Posterior vena cava (tissue), 2 donors: ENCODE measurements at places on chromosomes 12 and 14. TPM values are rescaled to one million over a fixed set of nuclear protein-coding genes. Genes with fewer than 3 reads are reported as not detected.
A peak's percentile ranks its signal among the peaks of the same experiment; 100 is the strongest.

DNA sequence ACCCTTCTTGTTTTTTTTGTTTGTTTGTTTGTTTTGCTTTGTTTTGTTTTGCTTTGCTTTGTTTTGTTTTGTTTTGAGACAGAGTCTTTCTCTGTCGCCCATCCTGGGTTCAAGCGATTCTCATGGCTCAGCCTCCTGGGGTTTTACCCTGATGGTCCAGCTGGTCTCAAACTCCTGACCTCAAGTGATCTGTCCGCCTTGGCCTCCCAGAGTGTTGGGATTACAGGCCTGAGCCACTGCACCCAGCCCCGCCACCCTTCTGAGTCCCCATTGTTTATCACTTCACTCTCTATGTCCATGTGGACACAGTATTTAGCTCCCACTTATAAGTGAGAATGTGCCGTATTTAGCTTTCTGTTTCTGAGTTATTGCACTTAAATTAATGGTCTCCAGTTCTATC is 36.9 kb upstream of the BICD1 start:
- DNase-seq: no peak

B4GALNT3 gene
- total RNA-seq: 3.5 TPM

- peak; percentile 85 for DNase-seq
These were observed 63.5 kb downstream of the DGLUCY start for GRCh38 chr14:91177073-91178034.

CLEC4D gene
- 0.71 TPM for total RNA-seq

DNA sequence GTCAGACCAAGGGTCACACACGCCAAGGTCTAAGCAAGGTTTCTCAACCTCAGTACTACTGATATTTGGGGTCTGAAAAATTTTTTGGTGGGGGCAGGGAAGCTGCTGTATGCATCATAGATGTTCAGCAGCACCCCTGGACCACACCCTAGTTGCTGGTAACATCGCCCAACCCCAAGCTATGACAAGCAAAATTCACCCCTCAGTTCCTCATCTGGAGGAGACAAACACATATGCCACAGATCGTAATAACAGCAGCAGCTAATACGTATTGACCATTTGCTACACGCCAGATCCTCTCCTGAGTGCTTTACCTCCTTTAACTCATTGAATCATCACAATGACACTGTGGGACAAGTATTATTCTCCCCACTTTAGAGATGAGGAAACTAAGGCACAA is 46.4 kb downstream of the ACTN1 start:
- DNase-seq: no peak

GRCh38 chr12:105109465-105110212 is 2.1 kb downstream of the WASHC4 start:
- no peak for DNase-seq

DNA sequence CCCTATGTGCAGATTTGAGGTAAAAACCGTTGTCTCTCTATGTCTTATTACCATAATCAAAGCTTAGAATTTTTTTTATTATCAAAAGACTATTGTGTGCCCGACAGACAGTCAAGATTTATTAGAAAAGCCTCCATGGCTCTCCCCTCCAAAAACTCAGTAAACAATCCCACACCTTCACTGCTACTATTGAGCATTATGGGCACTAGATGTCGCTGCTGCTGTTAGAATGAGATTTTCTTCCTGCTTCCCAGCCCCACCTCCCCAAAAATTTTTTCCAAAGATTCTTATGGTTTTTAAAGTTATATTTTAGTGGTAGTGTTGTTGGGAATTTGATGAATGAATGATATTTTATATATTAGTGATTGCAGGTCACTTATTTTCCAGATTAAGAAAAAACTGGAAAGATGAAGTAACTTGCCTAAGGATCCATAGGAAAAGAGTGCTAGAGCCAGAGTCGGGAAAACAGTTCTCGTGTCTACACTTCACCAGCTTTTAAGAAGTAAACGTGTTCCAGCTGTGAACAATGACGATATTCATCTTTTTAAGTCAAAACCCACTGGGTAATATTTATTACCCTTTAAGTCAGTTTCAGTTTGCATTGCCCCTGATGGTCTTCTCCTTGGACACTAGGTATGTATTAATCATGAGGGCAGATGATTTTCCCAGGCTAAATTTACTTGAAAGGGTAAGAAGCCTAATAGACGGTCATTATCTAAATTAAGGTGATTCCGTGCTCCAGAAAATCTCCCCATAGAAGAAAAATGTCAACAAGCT is 12.2 kb upstream of the FOXG1 start:
- DNase-seq: no peak

CMTM5 gene
- total RNA-seq: 0.57 TPM

DNA sequence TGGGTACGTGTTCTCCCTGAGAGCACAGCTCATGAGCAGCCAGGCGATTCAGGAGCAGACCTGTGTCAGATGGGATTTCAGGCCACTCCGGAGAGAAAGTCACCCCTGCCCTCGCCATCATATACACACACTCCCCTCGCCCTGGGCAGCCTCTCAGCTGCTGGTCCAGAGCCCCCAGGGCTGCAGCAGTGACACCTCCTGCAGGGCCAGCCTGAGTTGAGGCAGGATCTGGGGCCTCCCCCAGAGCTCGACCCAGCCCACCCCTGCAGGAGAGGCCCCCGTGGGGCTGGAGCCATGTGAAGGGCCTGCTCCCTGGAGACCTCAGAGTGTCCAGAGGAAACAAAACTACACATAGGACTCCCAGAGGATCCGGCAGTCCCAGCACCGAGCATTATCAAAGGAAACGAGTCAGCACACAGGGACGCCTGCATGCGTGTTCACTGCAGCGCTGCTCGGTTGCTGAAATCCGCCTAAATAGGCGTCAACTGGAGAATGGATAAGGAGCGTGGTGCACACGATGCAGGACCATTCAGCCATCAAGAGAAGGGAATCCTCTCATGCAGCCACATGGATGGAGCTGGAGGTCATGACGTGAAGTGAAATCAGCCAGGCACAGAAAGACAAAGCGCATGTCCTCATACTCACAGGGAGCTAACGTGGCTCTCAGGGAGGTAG is 104.0 kb downstream of the TNFAIP2 start:
- no peak for DNase-seq

- no peak for DNase-seq
These were observed 96.8 kb downstream of the SRGAP1 start for GRCh38 chr12:63941166-63941800.

DNA sequence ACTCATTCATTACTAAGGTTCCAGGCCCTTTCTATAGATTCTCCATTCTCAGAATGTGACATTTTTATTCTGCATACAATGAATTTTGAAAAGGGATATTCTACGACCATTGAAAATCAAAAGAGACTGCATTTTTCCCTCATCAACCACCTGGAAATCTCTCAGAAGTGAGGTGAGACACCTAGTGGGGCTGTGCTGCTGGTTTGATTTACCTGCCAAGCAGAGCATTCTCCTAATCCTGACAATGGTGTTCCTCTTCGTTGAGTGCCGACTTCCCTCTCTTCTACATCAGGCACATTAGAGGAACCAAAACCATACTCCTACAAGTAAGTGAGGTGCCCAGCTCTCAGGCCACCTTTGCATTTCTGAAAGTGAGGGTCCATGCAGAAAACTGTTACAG is 14.9 kb downstream of the CKB start:
- DNase-seq: no peak

GRCh38 chr12:104677441-104678089 is 220.8 kb downstream of the CHST11 start:
- no peak for DNase-seq
